ENCODE measurements at places on chromosomes 3 and 15.

DNA sequence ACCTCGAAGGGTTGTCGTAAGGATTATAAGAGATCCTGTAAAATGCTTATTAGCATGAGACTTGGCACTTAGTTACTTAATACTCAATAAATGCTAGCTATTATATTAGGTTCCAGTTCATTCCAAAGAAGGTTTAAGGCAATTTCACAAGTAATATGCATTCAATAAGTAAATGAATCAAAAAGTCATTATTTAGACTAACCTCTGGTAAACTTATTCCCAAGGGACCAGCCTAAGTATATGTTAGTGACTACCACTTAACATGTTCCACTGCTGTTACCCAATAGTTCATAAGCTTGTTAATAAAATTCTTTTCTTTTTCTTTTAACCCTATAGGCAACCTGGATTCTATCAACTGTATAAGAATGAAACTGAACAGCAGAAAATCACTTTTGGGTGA is 5.1 kb downstream of the PDCD10 start:
- no peak for DNase-seq

- no peak for DNase-seq
Measured at GRCh38 chr15:96252148-96252547, 78.4 kb upstream of the NR2F2 start.

- no peak for DNase-seq
Measured at GRCh38 chr15:55334371-55334770, 15.3 kb downstream of the PIGB start.

- no peak for DNase-seq
Measured at GRCh38 chr3:72721683-72722381, 126.4 kb downstream of the SHQ1 start.

GRCh38 chr15:63263519-63263918 is 13.9 kb upstream of the APH1B start:
- no peak for DNase-seq

GRCh38 chr3:194084284-194084683 is 51.7 kb upstream of the HES1 start:
- no peak for DNase-seq

DNA sequence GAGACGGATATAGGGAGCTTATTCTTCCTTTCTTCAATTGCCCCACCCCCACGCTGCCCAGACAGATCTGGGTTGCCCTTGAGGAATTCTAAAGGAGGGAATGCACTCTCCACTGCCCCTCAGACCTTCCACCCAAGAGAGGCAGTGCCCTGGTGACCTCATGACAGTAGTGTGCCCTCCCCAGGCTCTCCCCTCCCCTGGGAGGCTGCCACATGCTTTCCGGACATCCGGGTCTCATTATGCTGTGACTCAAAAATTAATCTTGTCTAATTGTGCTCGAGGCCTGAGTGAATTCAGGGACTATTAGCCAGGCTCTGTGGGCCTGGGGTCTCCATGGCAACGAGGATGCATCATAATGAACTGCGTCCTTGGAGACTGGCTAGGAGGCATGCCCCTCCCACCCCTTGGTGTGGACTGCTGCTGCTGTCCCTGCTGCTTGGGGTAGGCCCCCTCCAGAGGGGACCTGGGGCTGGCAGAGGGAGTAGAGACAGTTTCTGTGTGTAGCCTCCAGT is 20.8 kb downstream of the CORO2B start:
- no peak for DNase-seq

- DNase-seq = peak; percentile 21
Measured at GRCh38 chr3:140942221-140943104, 827 bp downstream of the SLC25A36 start.

GRCh38 chr3:20576228-20576627 is 390.2 kb upstream of the SGO1 start:
- no peak for DNase-seq

DNA sequence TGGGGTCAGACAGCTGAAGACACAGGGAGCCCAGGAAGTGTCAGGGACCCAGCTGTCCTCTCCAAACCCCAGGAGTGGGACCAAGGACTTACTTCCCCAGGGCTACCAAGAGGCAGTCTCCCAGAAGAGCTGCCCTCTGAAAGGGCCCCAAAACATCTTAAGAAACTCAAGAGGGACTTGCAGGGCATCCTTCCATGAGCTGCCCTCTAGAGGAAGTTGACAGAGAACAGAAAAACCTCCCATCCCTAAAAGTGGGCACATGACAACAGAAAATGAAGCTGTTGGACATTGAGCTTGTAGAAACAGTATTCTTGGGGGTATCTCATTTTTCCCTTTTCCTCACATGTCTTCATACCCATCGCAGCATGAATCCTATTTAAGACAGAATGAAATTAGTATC is 58.9 kb downstream of the MECOM start:
- DNase-seq = no peak

DNA sequence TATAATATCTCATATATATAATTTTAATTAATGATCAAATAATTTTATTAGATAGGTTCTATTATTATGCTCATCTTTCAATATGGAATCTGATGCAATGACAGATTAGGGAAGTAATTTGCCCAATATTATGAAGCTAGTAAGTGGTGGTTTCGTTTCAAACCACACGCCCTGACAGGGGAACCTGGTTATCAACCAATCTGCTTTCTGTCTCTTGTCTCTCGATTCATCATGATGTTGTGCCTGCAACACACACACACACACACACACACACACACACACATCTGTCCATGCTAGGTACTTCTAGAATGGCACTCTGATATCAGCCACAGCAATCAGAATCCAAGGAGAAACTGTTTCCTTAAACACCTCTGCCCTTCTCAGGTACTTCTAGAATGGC is 128.4 kb downstream of the ZBBX start:
- DNase-seq = no peak

DNA sequence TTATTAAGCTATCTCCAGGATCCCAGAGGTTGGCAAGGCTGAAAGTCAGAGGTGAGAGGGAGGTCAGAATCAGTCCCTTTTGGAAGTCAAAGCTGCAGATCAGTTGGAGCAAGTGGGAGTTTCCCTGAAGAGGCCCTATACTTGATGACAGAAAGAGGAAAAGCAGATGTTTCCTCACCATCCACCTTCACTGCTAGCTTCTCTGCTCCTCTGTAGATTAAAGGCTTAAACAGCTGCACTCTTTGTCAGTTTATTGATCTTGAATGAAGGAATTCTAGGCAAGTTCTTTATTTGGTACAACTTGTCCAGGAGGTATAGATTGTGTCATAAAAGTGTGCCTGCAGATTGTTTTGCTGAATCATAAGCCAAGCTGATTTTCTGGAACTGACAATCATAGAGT is 408.2 kb upstream of the TGFBR2 start:
- no peak for DNase-seq

- DNase-seq = no peak
Measured at GRCh38 chr3:126342211-126342610, 15.0 kb downstream of the KLF15 start.

- no peak for DNase-seq
Measured at GRCh38 chr15:60047701-60048100, 43.6 kb downstream of the FOXB1 start.

- DNase-seq = no peak
Measured at GRCh38 chr3:5260992-5261501, 73.5 kb downstream of the EDEM1 start.

DNA sequence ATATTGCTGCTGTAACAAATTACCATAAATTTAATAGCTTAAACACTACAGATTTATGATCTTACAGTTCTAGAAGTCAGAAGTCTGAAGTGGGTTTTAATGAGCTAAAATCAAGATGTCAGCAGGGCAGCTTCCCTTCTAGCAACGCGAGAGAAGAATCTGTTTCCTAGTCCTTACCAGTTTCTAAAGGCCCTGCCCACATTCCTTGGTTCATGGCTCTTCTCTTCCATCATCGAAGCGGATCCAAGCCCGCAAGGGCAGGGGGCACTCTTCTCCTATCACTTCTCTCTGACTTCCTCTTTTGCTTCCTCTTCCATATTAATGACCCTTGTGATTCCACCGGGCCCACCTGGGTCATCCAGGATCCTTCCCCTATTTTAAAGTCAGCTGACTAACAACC is 16.1 kb downstream of the MINDY4B start:
- DNase-seq = no peak

- no peak for DNase-seq
Measured at GRCh38 chr3:16354291-16354690, 89.3 kb downstream of the OXNAD1 start.

DNA sequence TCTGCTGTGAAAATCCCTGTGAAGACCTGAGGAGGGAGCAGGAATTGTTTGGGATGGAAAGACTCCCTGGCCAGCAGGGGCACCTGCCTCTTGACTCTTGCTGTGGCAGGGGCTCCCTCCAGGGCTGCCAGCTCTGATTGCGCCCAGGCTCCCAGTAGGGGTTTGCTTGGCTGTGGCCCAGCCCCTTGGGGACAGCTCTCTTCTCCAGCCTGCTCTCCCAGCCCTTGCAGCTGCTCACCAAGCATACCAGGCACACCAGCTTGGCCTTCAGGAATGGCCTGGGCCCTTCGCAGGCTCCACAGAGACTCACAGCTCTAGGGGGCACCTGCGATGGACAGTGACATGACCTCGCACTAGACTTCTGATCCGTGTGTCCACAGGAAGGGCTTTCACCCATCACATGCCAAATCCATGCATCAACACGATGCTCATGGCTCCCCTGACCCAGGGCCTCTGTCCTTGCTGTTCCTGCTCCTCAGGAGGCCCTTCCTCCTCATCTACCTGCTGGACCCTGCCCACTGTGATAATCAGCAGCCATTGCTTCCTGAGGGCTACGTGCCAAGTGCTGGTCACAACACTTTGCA is 61.8 kb downstream of the SCN5A start:
- DNase-seq = no peak

GRCh38 chr3:183812761-183813445 is 12.5 kb downstream of the MAP6D1 start:
- DNase-seq = no peak

GRCh38 chr15:45842151-45842550 is 207.3 kb downstream of the SQOR start:
- no peak for DNase-seq

- no peak for DNase-seq
Measured at GRCh38 chr3:32105291-32106131, 909 bp upstream of the GPD1L start.

- no peak for DNase-seq
Measured at GRCh38 chr15:83516935-83517334, 69.8 kb downstream of the SH3GL3 start.

DNA sequence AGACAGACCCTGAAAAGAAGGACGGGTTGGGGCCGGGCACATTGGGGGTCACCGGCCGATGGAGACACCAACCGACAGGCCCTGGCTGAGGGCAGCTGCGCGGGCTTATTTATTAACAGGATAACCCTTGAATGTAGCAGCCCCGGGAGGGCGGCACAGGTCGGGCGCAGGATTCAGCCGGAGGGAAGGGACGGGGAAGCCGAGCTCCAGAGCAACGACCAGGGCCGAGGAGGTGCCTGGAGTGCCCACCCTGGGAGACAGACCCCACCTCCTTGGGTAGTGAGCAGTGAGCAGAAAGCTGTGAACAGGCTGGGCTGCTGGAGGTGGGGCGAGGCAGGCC is 2.2 kb upstream of the LSMEM2 start:
- no peak for DNase-seq

GRCh38 chr3:160161921-160162320 is 63.3 kb upstream of the C3orf80 start:
- no peak for DNase-seq

- no peak for DNase-seq
Measured at GRCh38 chr15:99681990-99682389, 51.2 kb downstream of the LYSMD4 start.

- DNase-seq = no peak
Measured at GRCh38 chr3:168850109-168850508, 754.4 kb upstream of the GOLIM4 start.

DNA sequence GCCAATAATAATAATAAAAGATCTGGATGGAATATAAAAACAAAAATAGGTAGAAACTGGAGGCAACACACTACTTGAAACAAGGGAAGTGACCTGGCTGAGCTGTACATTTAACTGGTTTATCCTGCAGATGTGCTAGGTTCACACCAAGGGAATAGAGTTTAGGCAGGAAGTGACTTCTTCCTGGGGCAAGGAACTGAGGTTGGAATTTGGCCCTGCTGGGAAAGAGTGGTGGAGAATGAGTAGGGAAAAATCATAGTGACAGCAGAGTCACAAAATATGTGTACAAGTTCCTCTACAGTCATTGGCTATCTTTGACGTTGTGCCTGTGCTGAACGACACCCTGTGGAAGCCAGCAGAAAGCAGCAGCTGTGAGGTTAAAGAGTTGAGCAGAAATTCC is 44.1 kb downstream of the ARHGAP11B start:
- no peak for DNase-seq

- DNase-seq = peak; percentile 43
Measured at GRCh38 chr3:141828890-141829289, 47.6 kb upstream of the ATP1B3 start.

GRCh38 chr3:105222568-105223093 is 144.1 kb upstream of the ALCAM start:
- no peak for DNase-seq

- no peak for DNase-seq
Measured at GRCh38 chr3:152260026-152260425, 8.7 kb upstream of the MBNL1 start.

GRCh38 chr3:42790714-42791229 is 13.5 kb downstream of the HIGD1A start:
- DNase-seq = no peak

DNA sequence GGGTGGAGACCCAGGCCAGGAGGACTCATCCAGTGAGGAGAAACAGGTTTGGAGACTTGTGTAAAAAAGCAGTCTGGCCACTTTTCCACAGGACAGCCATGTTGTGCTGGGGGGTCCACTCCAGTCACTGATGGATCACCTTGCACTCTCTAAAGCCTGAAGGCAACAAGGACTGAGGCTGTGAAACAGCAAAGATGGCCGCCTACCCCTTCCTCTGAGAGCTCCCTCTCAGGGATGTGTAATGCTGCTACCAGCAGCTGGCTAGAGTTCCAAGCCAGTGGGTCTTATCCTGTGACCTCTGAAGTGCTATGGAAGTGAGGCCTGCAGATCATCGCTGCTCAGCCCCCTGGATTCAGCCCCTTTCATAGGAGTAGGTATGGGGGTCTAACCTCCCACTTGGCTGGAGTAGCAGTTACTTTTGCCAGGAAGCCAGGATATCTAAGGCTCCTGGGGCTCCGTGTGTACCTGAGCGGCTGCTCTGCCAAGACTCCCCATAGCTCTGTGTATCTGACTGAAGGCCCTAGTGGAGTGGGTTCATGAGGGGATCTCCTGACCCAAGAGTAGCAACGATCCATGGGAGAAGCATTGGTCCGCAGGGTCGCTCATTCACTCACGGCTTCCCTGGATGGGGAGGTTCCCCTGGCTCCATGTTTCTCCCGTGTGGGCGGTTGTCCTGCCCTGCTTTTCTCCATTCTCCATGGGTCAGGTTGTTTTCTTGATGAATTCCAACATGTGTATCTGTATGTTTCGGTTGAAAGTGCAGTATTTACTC is 69.9 kb upstream of the TNFSF10 start:
- DNase-seq = no peak

- DNase-seq = no peak
Measured at GRCh38 chr3:179474480-179474879, 23.2 kb upstream of the GNB4 start.
